Large intestine (tissue), 12 donors: ENCODE measurements at places on chromosomes 2 and 18. TPM values are rescaled to one million over a fixed set of nuclear protein-coding genes. Genes with fewer than 3 reads are reported as not detected.
A peak's percentile ranks its signal among the peaks of the same experiment; 100 is the strongest.

DNA sequence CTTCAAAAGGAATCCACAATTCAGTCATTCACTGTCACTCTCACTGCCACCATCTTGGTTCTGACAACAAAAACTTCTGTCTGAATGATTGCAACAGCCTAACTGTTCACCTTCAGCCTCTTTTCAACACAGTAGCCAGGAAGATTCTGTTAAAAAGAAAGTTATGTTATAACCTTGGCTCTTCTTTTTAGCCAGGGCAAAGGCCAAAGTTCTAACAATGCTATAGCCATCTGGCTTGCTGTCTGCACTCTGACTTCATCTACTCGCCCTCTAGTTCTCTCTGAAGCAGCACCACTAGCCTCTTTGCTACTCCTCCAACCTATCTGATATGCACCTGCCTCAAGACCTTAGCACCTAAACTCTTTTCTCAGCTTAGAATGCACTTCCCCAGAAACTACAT lies 158.5 kb downstream of the ZNF385B start:
- no peak overlapping the region for H3K27ac ChIP-seq
- H3K36me3 ChIP-seq: no peaks in the 10 kb centered on the region
- DNase-seq: no peak
- no peaks in the 10 kb centered on the region for H3K27me3 ChIP-seq
- H3K4me3 ChIP-seq: no peak overlapping the region

- H3K27me3 ChIP-seq: no peaks in the 10 kb centered on the region
- H3K27ac ChIP-seq: no peak overlapping the region
- no peaks in the 10 kb centered on the region for H3K36me3 ChIP-seq
- H3K4me1 ChIP-seq: peaks cover 3% of the 10 kb centered on the region
- H3K4me3 ChIP-seq: no peak overlapping the region
Observed at GRCh38 chr2:182827182-182827879, 39.1 kb downstream of the FRZB start.

- no peak overlapping the region for H3K4me3 ChIP-seq
- peaks cover 80% of the 10 kb centered on the region for H3K36me3 ChIP-seq
- peaks cover 11% of the 10 kb centered on the region for H3K4me1 ChIP-seq
- no peaks in the 10 kb centered on the region for H3K27me3 ChIP-seq
- no peak for DNase-seq
Observed at GRCh38 chr18:36149514-36150289, 20.0 kb downstream of the ELP2 start.

DNA sequence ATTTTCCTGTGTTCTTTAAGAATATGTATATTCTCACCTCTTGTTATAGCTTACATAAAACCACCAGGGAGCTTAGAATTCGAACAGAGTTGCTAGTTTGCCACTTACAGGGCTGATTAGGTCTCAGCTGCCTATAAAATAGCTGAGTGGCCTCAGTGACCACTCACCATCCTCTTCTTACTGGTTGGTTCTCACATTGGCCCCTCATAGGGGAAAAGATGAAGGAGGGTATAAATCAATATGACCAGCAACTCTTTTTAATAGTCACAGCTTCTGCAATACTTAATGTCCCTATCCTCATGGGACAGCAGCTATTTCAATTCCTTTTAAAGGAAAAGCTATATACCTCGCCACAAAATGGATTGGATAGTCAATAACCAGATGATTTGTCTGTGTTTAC lies 199.4 kb upstream of the CDH20 start:
- no peaks in the 10 kb centered on the region for H3K36me3 ChIP-seq
- H3K4me3 ChIP-seq: no peak overlapping the region
- no peaks in the 10 kb centered on the region for H3K27me3 ChIP-seq
- H3K4me1 ChIP-seq: no peaks in the 10 kb centered on the region

DNA sequence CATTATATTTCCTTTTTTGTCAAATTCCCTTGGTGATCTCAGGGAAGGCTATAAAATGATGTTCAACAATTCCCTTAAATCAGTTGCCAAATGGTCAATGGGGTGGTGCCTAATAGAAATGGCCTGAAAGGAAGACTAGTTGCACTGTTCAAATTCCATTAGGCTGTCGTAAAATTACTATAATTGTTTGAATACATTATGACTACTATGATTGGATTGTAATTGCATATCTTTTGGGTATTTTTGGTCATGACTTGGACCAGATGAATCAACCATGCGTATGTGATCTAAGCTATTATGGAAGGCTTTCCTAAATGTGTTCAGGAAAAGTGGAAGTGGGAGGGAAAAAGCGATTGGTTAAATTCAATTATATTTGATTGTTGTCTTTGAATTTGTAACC lies 41.3 kb upstream of the KCNE4 start:
- DNase-seq: no peak
- no peak overlapping the region for H3K4me3 ChIP-seq
- no peaks in the 10 kb centered on the region for H3K4me1 ChIP-seq
- H3K27me3 ChIP-seq: no peaks in the 10 kb centered on the region
- no peak overlapping the region for H3K27ac ChIP-seq
- no peaks in the 10 kb centered on the region for H3K36me3 ChIP-seq

DNA sequence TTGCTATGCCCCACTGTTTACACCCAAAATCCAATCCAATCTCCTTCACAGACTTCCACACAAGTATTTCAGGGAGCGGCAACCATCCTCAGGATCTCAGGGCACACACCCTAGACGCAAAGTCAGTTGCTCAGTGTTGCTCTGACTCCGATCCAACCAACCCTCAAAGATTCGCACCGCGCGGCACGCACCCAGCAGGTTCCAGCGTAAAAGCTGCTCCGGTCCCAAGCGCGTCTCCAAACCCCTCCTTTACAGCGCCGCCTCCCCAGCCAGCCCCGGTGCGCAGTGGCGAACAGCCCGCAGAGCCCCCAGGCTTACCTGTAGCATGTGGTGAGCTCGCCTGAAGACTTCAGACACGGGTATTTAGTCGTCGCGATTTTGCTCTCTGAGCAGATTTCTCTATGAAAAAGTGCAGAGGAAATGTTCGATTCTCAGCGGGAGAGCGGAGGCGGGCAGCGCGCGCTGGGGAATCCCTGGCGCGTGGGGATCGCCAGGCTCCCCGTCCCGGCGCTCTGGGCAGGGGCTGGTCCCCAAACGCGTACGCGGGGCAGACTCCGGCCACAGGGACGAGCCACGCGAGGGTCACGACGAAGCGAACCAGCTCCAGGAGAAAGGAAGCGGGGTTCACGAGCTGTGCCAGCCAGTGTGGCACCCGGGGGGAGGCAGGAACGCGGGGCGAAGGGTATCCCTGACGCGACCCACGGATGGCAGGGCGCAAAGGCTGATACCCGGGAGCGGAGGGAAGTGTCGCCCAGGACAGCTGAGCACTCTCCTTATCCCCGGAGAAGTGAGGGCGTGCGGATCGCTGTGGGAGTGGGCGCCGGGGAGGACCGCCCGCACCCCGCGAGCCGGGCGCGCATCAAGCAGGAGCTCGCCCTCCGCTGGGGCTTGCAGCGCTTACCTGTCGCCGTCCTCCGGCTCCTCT lies 650 bp downstream of the CCBE1 start:
- H3K4me3 ChIP-seq: peak overlapping the region; percentile 49
- no peaks in the 10 kb centered on the region for H3K36me3 ChIP-seq
- DNase-seq: no peak
- H3K27ac ChIP-seq: no peak overlapping the region
- H3K4me1 ChIP-seq: peaks cover 28% of the 10 kb centered on the region

DNA sequence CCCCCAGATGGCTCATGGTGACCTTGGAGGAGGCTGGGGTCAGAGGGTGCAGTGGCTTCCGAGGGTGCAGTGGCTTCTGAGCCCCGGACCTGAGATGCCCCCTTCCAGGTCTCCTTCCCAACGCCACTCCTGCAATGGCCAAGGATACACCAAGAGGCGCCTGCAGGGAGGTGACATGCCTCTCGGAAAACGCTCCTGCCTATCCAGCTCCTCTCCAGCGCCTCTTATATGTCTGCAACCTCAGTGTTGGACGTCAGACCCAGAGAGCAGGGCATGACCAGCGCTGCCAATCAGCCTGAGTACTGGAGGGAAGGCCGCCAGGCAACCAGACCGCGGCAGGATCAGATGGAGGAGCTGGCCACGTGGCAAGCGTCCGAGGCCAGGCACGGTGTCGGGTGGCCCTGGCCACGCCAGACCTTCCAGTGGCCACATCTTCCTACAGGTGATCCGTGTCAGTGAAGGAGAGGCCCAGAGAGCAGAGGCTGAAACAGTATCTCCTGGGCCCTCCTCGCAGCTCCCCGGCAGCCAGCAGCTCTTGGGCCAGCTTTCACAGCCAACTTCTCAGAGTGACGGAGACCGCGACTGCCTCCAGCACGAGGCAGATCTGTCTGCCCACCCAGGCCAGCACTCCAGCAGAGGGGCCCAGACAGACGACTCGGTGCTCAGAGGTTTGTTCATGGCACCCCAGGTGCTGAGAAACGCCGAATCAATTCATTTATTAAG lies 199.5 kb upstream of the SALL3 start:
- no peak overlapping the region for H3K27ac ChIP-seq
- H3K4me1 ChIP-seq: no peaks in the 10 kb centered on the region
- no peak for DNase-seq
- H3K36me3 ChIP-seq: no peaks in the 10 kb centered on the region
- H3K4me3 ChIP-seq: no peak overlapping the region

- no peak overlapping the region for H3K27ac ChIP-seq
- no peaks in the 10 kb centered on the region for H3K4me1 ChIP-seq
Observed at GRCh38 chr2:114294741-114295140, 147.7 kb upstream of the DPP10 start.

The DSC1 gene
- 0.04 TPM for polyA plus RNA-seq

The AFTPH gene
- polyA plus RNA-seq: 39.9 TPM

The RAB6C gene
- 0.21 TPM for polyA plus RNA-seq

The IL1RL2 gene
- polyA plus RNA-seq: 0.34 TPM

The RNF181 gene
- polyA plus RNA-seq: 131 TPM

The PROKR1 gene
- polyA plus RNA-seq: 0.15 TPM

The POTEI gene
- 0.10 TPM for polyA plus RNA-seq

The FASTKD2 gene
- 33.9 TPM for polyA plus RNA-seq

The DSG4 gene
- polyA plus RNA-seq: 0.04 TPM
